NCI-H82 (cell line): ENCODE measurements at places on chromosomes 16 and 17.

- no peak for DNase-seq
These were observed 33.3 kb upstream of the METTL9 start for GRCh38 chr16:21565861-21566669.

GRCh38 chr16:23959752-23960072, 123.9 kb downstream of the PRKCB start:
- DNase-seq = no peak

DNA sequence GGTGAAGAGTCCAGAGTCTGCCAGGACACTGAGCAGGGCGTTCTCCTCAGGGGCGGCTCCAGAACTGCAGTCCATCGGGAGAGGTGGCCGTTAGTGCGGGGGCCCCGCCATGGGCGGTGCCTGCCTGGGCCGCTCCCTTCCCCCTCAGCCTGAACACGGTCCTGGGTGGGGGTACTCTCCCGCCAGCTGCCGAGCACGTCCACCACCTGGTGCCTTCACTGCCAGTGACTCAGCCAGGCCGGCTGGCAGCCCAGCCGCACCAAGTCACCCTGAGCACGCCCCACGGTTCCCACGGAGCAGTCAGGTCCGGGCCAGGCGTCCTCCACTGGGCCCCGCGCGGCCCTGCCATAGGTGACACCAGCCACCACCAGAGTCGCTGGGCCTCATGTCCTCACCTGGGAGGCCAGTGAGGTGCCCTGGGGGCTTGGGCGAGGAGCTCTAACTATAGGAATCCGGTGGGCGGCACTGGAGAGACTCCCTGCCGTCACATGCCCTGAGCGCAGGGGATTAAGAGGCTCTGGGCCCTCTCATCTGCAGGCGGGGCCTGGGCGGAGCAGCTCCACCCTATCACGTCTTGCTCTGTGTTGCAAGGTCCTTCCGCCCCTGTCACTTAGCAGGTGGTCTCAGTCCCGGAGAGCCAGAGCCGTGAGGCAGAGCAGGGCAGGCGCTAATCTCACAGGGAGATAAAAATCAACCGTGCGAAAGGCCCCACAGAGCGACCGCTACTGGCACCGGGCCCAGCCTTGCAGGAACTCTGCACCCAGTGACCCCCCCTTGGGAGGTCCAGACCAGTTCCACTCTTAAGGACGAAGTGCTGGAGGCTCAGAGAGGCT, 14.3 kb downstream of the PIEZO1 start:
- DNase-seq = peak; percentile 99

DNA sequence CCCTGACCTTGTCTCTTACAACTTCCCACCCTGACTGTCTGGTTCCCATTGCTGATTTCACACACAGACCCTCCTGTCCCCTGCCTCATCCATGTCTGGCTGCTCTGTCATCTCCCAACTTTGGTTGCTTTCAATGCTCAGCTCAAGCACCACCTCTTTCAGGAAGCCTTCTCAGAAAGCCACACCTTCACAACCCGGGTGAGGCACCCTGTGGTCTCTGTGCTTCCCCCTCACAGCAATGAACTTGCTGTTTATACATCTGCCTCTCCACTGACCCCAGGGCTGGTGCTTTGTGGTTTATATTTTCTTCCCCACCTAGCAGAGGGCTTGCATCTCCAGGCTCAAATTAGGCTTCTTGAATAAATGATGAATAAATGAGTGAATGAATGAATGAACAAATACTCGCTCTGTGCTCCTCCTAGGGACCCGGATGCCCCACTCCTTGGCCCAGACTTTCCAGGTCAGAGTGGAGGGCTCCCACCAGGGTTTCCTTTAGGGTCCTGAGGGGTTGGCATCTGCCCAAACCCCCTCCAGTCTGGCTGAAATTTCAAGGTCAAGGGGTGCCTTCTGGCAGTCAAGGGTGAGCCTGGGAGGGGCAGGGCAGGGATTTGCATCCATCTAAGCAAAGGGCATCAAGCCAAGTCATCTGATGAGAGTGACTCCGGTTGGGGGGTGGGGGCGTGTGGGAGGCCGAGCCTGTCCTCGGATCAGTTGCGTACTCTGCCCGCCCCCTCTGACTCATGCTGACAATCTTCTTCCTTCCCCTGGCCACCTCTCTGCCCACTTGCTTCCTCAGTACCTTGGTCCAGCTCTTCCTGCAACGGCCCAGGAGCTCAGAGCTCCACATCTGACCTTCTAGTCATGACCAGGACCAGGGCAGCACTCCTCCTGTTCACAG, at the start of gene ITGAX:
ITGAX (plus strand) TSS at position 783 of the 898 bp plus-strand sequence; CDS start at position 862, 79 bp downstream.
- DNase-seq = no peak

DNA sequence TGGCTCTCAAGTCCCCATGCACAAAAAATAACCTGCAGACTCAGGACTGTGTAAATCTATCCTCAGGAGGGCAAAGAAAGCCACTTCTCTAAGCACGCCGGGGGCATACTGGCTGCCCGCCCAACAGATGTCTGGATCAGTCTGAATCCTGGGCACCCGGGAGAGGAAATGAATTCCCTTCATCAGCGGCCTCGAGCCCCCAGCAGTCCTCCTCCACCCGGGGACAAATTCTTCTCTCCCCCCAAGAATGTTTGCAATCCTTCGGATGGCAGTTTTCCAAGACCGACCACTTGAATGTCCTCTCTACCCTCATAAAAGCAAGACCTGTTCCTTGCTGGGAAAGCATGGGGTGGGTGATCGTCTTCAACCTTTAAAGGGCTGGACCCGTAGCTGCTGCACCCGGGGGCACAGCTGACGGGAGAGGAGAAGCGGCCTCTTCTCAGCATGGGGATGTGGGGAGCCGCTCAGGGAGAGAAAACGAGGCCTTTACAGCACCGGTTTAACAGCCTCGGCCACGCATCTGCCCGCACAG, 9.4 kb upstream of the MAP2K3 start:
- DNase-seq = peak; percentile 65

DNA sequence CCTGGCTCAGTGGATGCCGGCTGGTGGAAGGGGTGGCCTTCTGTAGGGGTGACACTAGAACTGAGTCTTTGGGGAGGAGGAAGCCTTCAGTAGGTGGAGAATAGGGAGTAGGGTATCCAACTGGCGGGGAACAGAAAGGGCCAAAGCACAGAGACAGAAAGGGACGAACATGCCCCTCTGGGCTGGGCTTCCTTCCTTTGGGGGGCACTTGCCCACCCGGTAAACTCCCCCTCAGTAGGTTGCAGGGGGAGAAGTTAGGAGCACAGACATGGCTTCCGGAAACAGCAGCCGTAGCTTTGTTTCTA, 774 bp downstream of the ENGASE start:
- DNase-seq = peak; percentile 21

DNA sequence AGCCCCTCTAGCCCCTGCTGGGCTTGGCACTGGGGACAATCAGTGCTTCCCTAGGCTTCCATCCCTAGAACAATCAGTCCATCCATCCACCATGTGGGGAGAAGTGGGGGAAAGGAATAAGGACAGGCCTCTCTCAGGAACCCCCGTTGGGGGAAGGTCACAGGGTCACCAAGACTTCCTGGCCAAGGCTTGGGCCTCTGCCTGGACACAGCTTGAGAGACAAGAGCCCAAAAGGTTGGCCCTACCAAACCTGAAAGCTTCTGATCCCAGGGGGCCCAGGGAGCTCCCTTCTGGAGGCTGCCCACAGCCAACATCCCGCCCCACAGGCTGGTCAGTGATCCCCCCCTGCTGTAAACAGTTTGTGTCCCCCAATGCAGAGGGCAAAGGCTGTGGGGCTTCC, 16.2 kb upstream of the MTMR4 start:
- no peak for DNase-seq

GRCh38 chr17:17051791-17052461, 9.7 kb downstream of the MPRIP start:
- no peak for DNase-seq

- DNase-seq = no peak
These were observed 159.8 kb upstream of the NOL11 start for GRCh38 chr17:67557921-67558320.

- no peak for DNase-seq
These were observed 2.1 kb upstream of the ATP2C2 start for GRCh38 chr16:84366208-84366607.

DNA sequence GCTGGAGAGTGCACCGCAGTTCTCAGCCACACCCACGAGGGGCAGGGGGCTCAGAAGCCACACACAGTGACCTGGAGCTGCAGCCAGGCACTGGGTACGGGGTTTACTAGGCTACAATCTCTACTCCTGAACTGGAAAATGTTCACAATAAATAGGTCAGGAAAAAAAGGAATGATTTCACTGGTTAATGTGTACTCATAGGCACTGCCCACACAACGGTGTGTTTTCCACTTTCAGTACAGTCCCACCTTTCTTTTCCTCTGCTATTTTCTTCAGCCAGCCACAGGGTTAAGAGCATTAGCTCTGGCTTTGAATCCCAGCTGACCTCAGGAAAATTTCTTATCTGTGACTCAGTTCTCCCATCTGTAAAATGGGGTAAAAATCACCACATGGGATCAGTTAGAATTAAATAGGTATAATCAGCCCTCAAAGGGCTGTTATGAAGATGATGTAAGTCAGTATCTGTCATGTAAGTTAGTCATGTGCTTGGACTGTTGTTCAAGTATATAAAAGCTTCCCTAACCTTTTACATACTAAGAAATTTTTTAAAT, 35.7 kb downstream of the ZCCHC14 start:
- DNase-seq = no peak

- DNase-seq = peak; percentile 57
These were observed 71.4 kb downstream of the ABR start for GRCh38 chr17:1108478-1108764.

- no peak for DNase-seq
These were observed 121.4 kb downstream of the KCNJ2 start for GRCh38 chr17:70290770-70291169.

GRCh38 chr16:3625911-3626732, 14.7 kb upstream of the SLX4 start:
- DNase-seq = no peak

GRCh38 chr17:66414561-66415175, 112.3 kb downstream of the PRKCA start:
- no peak for DNase-seq

DNA sequence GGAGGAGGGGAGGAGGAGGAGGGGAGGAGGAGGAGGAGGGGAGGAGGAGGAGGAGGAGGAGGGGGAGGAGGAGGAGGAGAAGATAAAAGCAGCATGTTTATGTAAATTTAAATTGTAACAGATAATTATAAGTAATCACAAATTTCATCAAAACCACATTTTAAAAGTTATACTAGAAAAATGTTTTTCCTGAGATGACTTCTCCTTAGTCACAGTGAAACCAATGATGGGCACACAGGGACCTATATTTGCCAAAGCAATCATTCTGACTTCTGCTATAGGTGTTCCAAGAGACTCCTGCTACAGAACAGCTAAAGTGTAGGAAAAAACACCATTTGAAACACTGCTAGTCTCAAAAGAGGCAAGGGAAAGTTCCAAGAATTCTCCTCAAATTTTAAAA, 66.4 kb downstream of the CEP95 start:
- no peak for DNase-seq

DNA sequence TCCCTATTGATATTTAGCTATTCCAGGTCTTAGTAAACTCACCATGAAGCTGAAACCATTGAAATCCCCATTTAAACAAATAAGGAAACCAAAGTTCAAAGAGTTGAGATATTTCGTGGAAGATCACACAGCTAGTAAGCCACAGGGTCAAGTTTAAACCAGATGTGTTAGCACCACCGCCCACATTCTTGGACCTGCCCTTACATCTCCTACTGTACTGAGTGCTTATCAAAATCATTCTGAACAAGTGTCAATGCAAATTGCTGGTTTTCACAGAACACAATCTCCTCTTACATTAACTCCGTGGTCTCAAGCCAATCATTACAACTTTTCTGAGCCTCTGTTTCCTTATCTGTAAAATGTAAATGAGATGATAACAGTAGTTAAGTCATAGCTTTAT, 676.2 kb downstream of the CDH11 start:
- DNase-seq = no peak

DNA sequence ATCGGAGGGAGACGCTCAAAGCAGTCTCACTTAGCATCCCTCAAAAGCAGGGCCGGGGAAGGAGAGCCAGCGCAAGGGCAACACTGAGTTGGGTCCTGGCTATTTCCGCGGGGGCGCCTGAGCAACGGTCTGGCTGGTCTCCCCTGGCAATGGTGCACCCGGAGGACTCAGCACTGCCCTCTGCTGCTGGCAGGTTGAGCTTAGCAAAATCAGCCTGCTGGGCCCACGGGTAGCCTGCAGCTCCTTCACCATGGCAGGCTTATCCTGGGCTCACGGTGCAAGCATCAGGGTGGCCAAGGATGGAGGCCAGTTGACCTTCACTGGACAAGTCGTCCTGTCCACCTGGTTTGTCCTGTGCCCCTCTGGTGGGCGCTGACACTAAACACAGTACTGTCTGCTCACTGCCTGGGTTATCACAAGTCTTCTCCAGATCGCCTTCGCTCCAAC, 14.4 kb upstream of the ALDH3A1 start:
- peak; percentile 76 for DNase-seq

- DNase-seq = no peak
These were observed 2.0 kb downstream of the SEZ6L2 start for GRCh38 chr16:29897333-29897732.

- DNase-seq = no peak
These were observed 117.7 kb upstream of the WSCD1 start for GRCh38 chr17:5952518-5952917.

DNA sequence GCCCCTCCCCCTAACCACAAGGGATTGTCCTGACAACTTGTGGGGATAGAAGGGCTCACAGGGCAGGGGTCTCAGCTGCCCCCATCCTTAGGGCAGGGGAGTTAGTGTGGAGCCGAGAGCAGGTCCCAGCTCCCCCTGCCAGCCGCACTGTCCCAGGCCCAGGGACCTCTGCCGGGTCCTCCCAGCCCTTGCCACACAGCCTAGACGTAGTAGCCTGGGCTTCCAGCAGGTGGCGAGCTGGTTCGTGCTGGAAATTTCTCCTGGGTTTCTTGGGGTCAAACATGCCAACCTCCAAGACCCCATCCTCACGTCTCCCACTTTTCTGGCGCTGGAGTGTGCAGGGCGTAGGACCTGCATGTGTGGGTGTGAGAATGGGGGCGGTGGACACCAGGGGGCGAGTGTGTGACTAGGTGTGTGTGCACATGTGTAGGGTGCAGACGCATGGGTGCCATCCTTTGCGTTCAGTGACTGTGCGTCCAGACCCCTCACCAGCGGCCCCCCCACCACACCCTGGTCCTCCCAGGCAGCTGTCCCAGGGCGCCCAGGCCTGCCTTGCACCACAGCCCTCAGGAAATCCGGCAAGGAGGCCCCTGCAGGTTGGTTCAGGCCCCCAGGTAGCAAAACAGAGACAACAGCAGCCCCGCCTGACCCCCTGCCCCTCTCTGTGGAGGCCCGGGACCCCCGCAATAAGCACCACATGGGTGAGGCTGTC, 29.5 kb downstream of the SBK1 start:
- DNase-seq = peak; percentile 45

GRCh38 chr17:50203086-50203485, 1.7 kb upstream of the COL1A1 start:
- DNase-seq = no peak

DNA sequence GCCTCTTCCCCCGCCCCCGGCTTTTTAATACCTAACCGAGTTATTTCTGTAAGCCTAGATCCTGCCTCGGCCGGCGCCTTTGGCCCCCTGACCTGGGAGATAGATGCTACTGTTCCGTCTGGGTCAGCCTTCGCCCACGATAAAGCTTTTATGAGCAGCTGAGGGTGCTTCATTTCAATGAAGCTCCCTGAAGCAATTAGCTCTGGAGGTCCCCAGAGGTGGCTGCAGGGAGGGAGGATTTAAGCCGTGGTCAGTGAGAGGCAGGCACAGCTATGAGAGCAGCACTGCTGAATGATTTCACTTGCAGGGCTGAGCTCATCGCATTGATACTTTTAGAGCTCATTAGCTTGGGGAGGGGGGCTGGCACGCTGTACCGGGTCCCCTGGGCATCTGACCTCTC, 89.4 kb downstream of the RPA1 start:
- DNase-seq = peak; percentile 64
